ENCODE measurements at places on chromosomes 5 and 9. TPM values are rescaled to one million over a fixed set of nuclear protein-coding genes. Genes with fewer than 3 reads are reported as not detected.

DNA sequence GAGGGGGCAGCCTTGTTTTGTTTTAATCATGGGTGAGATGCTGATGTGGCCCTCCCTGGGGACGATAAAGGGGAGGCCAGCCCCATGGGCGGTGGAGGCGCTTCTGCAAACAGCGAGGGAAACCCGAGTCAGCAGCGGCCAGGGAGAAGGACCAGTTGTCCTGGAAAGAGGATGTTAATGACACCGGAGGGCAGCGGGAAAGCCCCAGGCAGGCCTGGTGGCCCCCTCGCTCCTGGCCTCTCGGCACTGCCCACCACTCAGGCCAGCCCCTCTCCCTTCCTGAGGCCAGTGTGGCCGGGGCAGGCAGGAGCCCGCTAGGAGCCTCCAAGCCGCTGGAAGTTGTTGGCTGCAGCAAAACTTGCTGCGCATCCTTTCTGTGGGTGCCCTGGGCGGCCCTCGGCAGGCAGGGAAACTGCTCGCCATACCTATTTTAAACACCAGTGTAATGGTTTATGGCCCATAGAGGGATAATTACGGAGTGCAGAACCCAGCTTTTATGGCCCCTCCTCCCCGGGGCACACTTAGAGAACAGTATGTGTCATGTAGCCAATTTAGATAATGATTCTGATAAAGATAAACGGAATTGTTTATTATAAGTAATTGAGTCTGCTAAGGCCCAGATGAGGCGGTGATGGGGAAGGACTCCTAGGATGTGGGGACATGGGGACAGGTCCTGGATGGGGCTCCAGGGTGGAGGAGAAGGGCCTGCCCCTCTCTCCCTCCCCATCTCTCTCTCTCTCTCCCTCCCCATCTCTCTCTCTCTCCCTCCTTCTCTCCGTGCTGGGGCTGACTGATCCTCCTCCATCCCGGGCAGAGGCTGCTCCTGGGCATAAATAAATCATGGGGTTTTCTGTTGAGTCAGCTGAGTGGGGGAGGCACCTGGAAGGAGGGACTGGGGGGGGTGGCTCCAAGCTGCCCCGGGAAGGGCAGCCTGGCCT, 36.9 kb downstream of the LMX1B start:
- DNase-seq = no peak
- H3K4me1 ChIP-seq = no peaks in the 10 kb centered on the region
- H3K4me3 ChIP-seq = no peak overlapping the region
- no peak overlapping the region for H3K27ac ChIP-seq
- no peaks in the 10 kb centered on the region for H3K36me3 ChIP-seq

RGS7BP gene
- total RNA-seq = not detected

PARP8 gene
- 0.31 TPM for total RNA-seq

C9orf50 gene
- not detected for total RNA-seq

Measured in K562 (cell line).